ENCODE measurements at places on chromosomes 16 and 17.

DNA sequence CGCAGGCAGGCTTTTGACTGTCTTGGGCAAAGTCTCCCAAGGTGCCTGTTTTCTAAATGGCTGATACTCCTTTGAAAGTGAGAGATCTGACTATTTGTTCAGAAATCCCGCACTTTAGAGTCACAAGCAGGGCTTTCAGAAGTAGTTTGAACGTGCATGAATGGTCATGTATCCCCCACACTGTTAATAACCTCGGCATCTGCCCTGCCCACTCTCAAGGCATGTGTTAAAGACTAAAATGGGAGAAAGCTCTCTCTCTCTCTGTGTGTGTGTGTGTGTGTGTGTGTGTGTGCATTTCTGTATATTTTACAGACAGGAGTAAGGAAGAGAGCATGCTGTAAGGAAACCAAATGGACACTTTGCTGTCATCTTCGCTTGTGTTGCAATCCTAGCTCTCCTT is 163.7 kb downstream of the MAF start:
- no peak for DNase-seq

DNA sequence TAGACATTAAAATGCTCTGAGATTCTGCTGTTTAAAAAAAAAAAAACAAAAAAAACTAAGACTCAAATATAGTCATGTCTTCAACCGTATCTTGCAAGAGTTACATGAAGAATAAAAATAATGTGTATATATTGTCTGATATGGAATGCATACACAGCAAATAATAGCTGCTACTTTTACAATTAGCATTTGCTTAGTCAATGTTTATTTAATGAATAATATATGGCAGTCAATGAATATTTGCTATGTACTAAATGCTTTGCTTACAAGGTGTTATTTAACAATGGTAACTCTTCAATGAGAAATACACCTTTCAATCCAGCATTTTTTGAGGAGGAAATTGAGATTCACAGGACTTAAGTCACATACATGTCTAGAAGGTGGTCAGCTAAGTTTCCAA is 718.8 kb upstream of the SOX9 start:
- DNase-seq = no peak

DNA sequence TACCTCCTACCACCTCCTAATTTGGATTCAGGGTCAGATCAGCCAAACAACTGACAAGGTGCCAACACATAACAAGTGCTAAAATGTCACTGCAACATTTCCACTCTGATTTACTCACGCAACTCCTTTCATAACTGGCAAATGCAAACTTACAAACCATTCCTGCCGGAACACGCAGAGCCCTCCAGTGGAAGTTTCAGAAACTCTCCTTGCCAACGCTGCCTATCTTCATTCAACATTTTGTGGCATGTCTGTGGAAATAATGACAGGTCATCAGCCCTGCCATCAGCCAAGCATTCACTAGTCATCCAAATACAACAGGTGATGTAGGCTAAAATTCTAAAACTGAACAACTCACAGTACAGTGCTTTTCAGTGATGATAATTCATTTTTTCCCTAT is 37.7 kb upstream of the OR3A1 start:
- DNase-seq = peak; percentile 13

GRCh38 chr17:45852535-45853297 is 8.0 kb downstream of the SPPL2C start:
- peak; percentile 81 for DNase-seq

DNA sequence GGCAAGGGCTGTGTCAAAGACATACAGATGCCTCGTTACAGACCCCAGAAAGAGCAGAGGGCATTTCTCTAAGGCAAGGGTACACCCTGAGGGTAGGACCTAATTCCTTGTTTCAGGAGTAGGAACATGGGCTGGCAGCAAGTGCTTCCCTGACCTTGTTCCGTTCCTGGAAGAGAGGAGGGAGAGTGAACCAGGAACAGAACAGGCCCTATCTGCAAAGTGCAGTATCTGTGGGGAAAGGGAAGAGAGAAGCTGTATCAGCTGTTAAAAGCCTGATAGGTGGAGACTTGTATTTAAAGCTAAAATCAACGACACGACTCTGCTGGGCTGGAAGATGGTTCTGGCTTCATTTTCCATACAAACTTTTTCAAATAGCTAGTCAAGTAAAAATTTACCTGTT is 26.1 kb upstream of the FASN start:
- DNase-seq = no peak

DNA sequence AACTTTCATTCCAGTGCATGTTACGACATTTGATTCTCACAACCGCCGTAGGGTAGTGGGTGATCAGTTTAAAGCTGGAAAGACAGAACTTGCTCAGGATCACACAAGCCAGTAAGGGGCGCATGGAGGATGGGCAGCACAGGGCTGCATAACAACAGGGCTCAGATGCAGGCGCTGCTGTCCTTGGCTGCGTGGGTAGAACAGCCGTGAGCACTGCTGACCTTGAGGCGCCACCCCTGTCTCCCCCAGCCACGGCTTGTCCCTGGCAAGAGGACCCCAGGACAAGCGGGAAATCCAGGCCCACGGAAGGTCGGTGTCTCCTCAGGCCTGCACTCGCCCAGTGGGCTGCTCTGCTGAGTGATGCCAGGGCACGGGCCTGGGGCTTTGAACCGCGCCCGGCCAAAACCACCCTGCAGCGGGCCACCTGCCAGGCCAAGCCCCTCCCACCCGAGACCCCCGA is 84.7 kb downstream of the LMF1 start:
- no peak for DNase-seq

GRCh38 chr17:20073055-20073979 is 64.2 kb downstream of the SPECC1 start:
- DNase-seq = no peak

Measured in SHP77 (cell line).